ENCODE measurements at places on chromosomes 5 and 9. TPM values are rescaled to one million over a fixed set of nuclear protein-coding genes. Genes with fewer than 3 reads are reported as not detected.

Gene TSSK1B
- not detected for polyA plus RNA-seq

Gene TRIM36
- 0.09 TPM for polyA plus RNA-seq

- H3K4me1 ChIP-seq: no peaks in the 10 kb centered on the region
- H3K36me3 ChIP-seq: no peaks in the 10 kb centered on the region
- no peaks in the 10 kb centered on the region for H3K27me3 ChIP-seq
- H3K27ac ChIP-seq: no peak overlapping the region
- no peak for DNase-seq
Observed at GRCh38 chr5:66415208-66415607, 181.0 kb upstream of the MAST4 start.

- no peaks in the 10 kb centered on the region for H3K27me3 ChIP-seq
- DNase-seq: no peak
- H3K4me1 ChIP-seq: no peaks in the 10 kb centered on the region
- no peaks in the 10 kb centered on the region for H3K36me3 ChIP-seq
- no peak overlapping the region for H3K4me3 ChIP-seq
Observed at GRCh38 chr9:7560669-7561305, 238.8 kb downstream of the DMAC1 start.

GRCh38 chr9:27540502-27540901 is 10.9 kb upstream of the MOB3B start:
- no peaks in the 10 kb centered on the region for H3K27me3 ChIP-seq
- no peak for DNase-seq
- no peak overlapping the region for H3K4me3 ChIP-seq
- no peak overlapping the region for H3K27ac ChIP-seq
- H3K36me3 ChIP-seq: no peaks in the 10 kb centered on the region
- H3K4me1 ChIP-seq: peaks cover 10% of the 10 kb centered on the region

GRCh38 chr9:102507044-102507687 is 488.0 kb upstream of the CYLC2 start:
- H3K36me3 ChIP-seq: no peaks in the 10 kb centered on the region
- H3K4me1 ChIP-seq: no peaks in the 10 kb centered on the region
- DNase-seq: no peak
- H3K27me3 ChIP-seq: no peaks in the 10 kb centered on the region
- H3K27ac ChIP-seq: no peak overlapping the region
- no peak overlapping the region for H3K4me3 ChIP-seq

DNA sequence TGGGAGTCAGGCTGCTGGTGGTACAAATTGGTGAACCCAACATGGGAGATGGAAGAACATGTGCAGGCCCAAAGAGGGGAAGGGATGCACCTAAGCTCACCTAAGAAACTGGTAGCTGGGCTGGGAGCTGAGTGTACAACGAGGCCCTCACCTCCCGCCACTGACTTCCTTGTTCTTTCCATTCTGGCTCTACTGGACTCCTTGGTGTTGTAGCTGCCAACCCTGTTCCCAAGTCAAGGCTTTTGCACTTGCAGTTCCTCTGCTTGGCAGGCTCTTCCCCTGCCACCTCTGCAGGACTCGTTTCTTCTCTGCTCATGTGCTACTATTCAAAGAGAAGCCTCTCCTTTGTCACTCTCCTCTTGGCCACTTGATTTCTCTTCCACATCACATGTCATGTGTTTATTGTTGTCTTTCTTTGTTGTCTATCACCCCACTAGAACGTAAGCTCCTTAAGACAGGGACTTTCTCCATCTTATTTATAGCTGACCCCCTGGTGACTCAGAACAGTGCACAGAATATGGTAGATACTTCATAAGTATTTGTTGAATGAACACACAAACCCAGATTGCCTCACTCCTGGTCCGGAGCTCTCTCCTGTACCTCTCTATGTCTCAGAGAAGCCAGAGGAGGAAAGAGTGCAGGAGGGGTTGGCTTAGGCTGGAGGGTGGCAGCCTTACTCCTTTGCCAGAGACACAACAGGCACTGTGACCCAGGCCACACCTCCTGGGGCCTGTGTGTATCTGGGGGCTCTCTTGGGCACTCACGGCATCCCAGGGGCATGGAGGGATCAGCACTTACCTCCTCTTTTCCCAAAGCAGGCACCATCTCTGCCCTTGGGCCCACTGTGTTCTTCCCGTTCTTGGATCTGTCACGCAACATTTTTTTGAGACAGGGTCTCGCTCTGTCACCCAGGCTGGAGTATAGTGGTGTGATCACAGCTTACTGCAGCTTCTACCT is 5.2 kb upstream of the SPINK4 start:
- peaks cover 3% of the 10 kb centered on the region for H3K4me1 ChIP-seq
- no peaks in the 10 kb centered on the region for H3K36me3 ChIP-seq
- H3K4me3 ChIP-seq: no peak overlapping the region
- H3K27ac ChIP-seq: no peak overlapping the region
- H3K27me3 ChIP-seq: no peaks in the 10 kb centered on the region
- no peak for DNase-seq

- H3K27ac ChIP-seq: no peak overlapping the region
- H3K4me3 ChIP-seq: no peak overlapping the region
- H3K4me1 ChIP-seq: no peaks in the 10 kb centered on the region
- H3K36me3 ChIP-seq: no peaks in the 10 kb centered on the region
Observed at GRCh38 chr9:134962065-134962972, 44.6 kb upstream of the FCN1 start.

DNA sequence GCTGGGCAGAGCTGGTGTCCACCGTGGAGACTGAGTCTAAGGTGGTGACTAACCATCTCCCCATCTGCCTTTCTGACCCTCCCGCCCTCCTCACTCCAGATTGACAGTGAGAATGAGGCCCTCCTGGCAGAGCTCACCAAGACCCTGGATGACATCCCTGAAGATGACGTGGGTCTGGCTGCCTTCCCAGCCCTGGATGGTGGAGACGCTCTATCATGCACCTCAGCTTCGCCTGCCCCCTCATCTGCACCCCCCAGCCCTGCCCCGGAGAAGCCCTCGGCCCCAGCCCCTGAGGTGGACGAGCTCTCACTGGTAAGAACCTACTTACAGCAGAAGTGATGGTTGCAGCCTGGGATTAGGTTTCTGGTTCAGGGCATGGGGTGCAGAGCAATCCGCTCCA is 96.5 kb downstream of the PPARGC1B start:
- no peak overlapping the region for H3K27ac ChIP-seq
- H3K36me3 ChIP-seq: peaks cover 32% of the 10 kb centered on the region
- peaks cover 8% of the 10 kb centered on the region for H3K4me1 ChIP-seq
- H3K4me3 ChIP-seq: no peak overlapping the region
- no peaks in the 10 kb centered on the region for H3K27me3 ChIP-seq

GRCh38 chr9:136117291-136117915 is 1.3 kb downstream of the TMEM250 start:
- peaks cover 8% of the 10 kb centered on the region for H3K4me1 ChIP-seq
- no peaks in the 10 kb centered on the region for H3K27me3 ChIP-seq

- H3K36me3 ChIP-seq: no peaks in the 10 kb centered on the region
- H3K27me3 ChIP-seq: no peaks in the 10 kb centered on the region
- H3K4me1 ChIP-seq: no peaks in the 10 kb centered on the region
- H3K27ac ChIP-seq: no peak overlapping the region
- no peak for DNase-seq
Observed at GRCh38 chr9:87119328-87119881, 172.1 kb upstream of the GAS1 start.

DNA sequence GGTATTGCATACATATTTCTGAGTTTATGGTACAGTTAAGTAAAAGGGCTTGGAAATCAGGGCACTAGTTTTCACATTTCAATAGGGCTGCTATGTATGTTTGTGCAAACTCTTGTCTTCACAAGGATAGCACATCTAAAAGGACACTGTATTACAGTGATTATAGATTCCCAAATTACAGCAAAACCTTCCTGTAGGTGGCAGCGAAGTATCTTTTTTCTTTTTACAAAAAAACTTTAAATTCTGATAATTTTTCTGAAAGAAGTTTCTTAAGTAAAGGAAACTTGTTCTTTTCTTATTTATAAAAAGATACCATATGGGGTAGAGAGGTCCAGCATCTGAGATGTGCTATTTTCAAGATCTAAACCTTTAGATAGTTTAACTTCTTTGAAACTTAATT is 337.8 kb downstream of the PTPRD start:
- H3K27ac ChIP-seq: no peak overlapping the region
- H3K4me3 ChIP-seq: no peak overlapping the region
- no peaks in the 10 kb centered on the region for H3K27me3 ChIP-seq
- DNase-seq: no peak
- H3K36me3 ChIP-seq: no peaks in the 10 kb centered on the region

Measured in GM12878 (cell line).